ENCODE measurements at places on chromosomes 5 and 9.

GRCh38 chr5:22496666-22497065 is 356.5 kb downstream of the CDH12 start:
- DNase-seq, result no peak

- DNase-seq, result no peak
Observed at GRCh38 chr9:136806631-136807201, 1.0 kb upstream of the RABL6 start.

GRCh38 chr5:157902449-157903116 is 43.6 kb upstream of the CLINT1 start:
- no peak for DNase-seq

GRCh38 chr5:51685419-51685818 is 302.2 kb downstream of the ISL1 start:
- DNase-seq, result no peak

- peak; percentile 26 for DNase-seq
Observed at GRCh38 chr9:68739621-68740174, 34.7 kb downstream of the PIP5K1B start.

GRCh38 chr5:35274839-35275509 is 44.7 kb upstream of the PRLR start:
- no peak for DNase-seq

GRCh38 chr5:90131383-90132133 is 278.0 kb downstream of the CETN3 start:
- no peak for DNase-seq

- no peak for DNase-seq
Observed at GRCh38 chr9:105432247-105432842, 15.5 kb upstream of the FSD1L start.

GRCh38 chr5:32708949-32709348 is 2.2 kb upstream of the NPR3 start:
- DNase-seq, result no peak

- DNase-seq, result no peak
Observed at GRCh38 chr9:117720555-117720954, 16.4 kb downstream of the TLR4 start.

- no peak for DNase-seq
Observed at GRCh38 chr9:126650404-126651341, 36.9 kb downstream of the LMX1B start.

DNA sequence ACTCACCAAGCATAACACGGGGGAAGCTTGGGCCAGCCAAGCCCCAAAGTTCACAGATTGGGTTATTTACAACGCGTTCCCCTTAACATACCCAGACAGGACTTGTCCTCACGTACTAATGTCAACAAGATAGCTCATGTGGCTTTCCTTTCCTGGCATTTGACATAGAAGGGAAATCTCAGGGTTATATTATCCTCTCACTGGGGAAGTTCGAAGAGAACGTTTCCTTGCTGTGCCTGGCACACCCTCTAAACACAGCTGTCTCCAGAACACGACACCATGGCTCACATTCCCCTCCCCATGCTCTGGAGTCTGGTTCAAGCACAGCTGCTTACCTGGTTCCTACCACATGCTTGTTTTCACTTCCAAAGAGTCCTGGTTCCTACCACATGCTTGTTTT is 46.8 kb upstream of the OTULINL start:
- no peak for DNase-seq

- no peak for DNase-seq
Observed at GRCh38 chr5:170268153-170268689, 29.4 kb downstream of the LCP2 start.

DNA sequence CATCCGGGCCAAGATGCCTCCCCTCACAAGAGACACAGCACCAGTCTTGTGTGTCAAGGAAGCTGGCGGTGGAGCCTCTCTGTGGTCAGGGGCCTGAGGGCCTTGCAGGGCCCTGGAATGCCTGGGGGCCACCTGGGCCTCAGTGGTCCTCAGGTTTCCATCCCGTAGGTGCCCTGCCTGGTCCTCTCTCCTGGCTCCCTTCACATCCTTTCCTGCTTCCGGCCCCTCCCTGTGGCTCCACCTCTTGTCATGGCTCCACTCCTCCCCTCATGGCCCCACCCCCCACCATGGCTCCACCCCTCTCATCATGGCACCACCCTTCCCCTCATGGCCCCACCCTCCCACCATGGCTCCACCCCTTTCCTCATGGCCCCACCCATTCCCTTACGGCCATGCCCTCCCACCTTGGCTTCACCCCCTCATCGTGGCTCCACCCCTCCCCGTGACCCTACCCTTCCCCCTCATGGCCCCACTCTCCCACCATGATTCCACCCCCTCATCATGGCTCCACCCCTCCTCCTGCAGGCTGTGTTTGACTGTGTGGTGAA is 175.8 kb downstream of the CACNA1B start:
- no peak for DNase-seq

- DNase-seq, result no peak
Observed at GRCh38 chr5:111119856-111120255, 27.7 kb downstream of the WDR36 start.

- no peak for DNase-seq
Observed at GRCh38 chr9:91963711-91964240, 13.7 kb upstream of the ROR2 start.

GRCh38 chr5:155046591-155046990 is 33.0 kb downstream of the KIF4B start:
- no peak for DNase-seq

All from HuH-7 (cell line).